ENCODE measurements at places on chromosomes 2 and 18.
A peak's percentile ranks its signal among the peaks of the same experiment; 100 is the strongest.

DNA sequence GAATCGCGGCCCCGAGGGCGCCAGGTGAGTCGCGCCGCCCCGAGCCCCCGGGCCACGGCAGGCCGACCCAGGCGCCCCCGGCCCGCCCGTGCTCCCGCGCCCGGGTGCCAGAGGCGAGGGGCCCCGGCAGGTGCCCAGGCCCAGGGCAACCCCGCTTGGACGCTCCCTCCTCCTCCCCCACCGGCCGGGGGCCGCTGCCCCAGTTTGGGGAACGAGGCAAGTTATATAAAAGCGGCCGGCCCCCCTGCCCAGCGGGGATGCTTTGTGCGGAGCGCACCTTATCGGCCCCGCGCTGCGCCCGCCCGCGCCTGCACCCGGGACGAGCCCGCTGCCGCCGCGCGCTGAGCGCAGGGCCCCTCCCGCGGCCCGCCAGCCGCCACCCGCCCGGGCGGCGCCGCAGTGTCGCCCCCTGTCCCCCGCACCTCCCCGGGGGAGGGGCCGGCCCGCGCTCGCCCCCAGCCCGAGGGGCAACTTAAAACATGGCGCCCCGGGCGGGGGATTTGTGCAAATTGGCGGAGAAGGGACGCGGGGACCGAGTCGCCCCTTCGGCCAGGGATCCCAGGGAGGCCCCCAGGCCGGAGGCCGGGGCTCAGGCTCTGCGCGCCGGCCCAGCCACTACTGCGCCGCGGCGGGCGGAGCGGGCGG lies 639 bp downstream of the EPB41L3 start:
- DNase-seq, result peak; percentile 30

GRCh38 chr2:39873586-39873985 lies 94.5 kb upstream of the THUMPD2 start:
- DNase-seq, result no peak

DNA sequence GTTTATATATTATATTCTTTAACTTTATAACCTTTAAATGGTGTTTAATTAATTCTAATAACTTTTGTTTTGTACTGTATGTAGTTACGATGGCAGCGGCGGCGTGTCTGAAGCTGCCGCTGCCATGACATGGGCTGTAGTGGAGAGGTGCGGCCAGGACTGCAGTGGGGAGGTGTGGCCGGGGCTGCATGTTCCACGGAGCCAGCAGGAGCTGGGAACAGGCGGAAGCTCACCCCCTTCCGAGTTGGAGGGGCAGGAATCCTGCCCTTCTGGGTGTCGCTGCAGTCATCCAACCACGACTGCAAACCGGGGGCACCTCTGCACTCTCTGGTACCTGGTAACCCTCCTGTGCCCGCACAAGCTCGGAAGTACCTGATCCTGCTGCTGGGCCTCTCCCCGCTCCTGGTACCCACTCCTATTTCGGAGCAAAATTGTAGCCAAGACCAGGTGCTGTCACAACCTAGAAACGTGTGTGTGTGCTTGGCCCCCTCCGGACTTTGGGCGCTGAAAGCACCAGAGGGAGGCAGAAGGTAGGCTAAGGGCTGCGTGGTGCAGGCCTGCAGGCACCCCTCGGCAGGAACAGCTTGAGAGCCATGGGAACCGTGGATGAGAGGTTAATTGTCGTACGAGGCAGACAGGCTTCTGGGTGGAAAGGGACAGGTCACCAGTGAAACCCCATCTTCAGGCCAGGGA lies 1329.7 kb upstream of the SLC39A10 start:
- no peak for DNase-seq

DNA sequence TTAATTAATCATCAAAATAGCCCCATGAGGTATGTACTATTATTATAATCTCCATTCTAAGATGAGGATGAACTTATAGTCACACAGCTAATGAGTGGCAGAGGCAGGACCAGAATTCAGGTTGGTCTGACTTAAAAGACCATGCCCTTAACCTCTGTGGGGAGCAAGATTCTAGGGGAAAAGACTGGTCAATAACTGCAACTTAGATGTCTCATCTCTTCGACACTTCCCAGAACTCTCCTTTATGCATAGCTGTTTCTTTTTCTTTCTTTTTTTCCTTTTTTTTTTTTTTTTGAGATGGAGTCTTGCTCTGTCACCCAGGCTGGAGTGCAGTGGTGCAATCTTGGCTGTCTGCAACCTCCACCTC lies 66.3 kb upstream of the RTN4 start:
- no peak for DNase-seq

DNA sequence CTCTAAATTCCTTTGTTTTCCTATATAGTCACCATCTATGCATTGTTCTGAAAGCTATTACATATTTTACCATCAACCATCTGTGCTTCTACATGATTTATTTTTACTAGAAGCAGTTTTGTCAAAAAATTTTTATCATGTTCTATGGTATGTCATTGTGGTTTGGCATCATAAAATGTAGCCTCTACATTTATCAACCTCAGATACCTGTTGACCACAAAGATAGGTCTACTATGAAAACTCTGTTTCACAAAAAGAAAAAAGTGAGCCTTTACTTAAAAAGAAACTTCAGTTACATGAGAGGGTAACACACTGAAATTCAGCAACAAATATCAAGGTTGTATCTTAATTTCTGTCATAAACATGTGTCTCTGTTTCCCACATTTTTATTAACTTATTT lies 3.7 kb downstream of the BCL2 start:
- DNase-seq, result no peak

- DNase-seq, result no peak
Measured at GRCh38 chr18:76823587-76824011, 1.2 kb downstream of the ZNF236 start.

GRCh38 chr2:60821587-60822302 lies 59.6 kb upstream of the REL start:
- no peak for DNase-seq

- peak; percentile 50 for DNase-seq
Measured at GRCh38 chr2:69798290-69798908, 31.1 kb upstream of the GMCL1 start.

GRCh38 chr2:62586981-62587380 lies 81.0 kb upstream of the TMEM17 start:
- no peak for DNase-seq

DNA sequence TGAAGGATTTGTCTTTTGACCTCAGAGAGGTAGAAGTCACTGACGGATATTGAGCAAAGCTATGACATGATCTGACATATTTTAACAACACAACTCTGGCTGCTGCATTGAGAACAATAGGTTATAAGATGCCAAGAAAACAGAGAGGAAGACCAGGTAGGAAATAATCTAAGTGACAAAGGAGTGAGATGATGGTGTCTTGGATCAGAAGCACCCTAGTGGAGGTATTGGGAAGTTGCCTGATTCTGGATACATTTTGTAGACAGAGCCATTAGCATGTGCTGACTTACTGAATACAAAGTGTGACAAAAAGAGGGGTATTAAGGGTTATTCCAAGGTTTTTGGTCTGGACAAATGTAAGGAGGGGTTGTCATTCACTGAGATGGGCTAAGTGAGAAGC lies 1438.1 kb downstream of the DPP10 start:
- DNase-seq, result no peak

- DNase-seq, result no peak
Measured at GRCh38 chr2:109701362-109701761, 87.2 kb downstream of the SOWAHC start.

GRCh38 chr2:46778511-46778910 lies 137.1 kb downstream of the MCFD2 start:
- no peak for DNase-seq

DNA sequence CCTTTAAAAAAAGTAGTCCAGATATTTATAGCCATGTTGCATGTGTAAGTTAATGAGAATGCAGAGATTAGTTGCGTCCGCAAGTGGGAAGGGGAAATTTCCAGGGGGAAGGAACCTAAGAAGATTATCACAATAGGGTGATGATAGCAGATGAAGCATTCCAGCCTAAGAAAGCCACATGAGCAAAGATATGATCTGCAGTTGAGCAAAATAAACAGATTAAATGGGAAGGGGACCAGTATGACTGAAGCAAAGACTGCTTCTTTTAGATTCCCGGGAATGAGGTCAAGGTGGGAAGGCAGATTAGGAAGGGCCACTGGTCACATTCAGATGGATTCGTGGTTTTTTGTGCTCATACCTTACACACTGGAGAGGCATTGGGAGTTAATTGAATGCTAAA lies 154.6 kb upstream of the CDH2 start:
- DNase-seq, result no peak

- DNase-seq, result no peak
Measured at GRCh38 chr2:60106836-60107529, 446.5 kb downstream of the BCL11A start.
